SW480 (cell line): ENCODE measurements at places on chromosomes 12 and 14.

GRCh38 chr14:22481546-22481945 is 107.5 kb downstream of the DAD1 start:
- DNase-seq, result no peak

GRCh38 chr14:93903342-93904184 is 23.6 kb upstream of the FAM181A start:
- DNase-seq, result no peak

DNA sequence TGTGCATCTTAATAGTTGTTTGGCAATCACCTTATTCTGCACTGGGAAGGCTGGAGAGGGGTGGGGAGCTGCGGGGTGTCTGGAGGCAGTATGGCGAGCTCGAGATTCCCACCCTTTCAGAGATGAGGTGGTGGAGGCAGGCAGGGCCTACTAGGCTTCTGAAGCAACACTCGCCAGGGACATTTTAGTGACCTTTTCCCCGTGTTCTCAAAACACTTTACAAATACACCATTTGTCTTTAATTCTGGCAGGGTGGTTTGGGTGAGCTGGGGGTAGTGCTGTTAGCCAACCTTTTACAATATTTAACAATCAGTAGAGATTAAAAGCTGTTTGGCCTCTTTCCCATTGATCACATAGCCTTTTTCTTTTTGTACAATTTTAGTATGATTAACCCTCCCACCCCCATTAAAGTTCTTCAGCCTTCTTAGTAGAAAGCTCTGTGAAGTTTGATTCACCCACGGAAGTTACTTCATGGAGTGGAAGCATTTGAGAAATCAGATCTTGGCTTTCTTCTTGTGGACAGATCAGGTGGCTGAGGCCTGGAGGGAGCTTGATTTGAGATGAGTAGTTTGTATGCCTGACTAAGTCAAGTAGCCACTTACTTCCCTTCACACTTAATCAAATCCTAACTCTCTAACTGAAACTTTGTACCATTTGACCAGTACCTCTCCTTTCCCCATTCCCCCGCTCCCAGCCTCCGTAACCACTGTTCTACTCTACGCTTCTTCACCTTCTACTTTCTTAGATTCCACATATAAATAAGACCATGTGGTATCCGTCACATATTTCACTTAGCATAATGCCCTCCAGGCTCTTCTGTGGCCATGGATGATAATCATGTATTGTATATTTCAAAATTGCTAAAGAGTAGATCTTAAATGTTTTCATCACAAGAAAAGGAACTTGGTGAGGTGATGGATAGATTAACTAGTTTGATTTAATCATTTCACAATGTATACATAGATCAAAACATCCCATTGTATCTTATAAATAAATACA is 41.0 kb downstream of the TRAF3 start:
- DNase-seq, result no peak

DNA sequence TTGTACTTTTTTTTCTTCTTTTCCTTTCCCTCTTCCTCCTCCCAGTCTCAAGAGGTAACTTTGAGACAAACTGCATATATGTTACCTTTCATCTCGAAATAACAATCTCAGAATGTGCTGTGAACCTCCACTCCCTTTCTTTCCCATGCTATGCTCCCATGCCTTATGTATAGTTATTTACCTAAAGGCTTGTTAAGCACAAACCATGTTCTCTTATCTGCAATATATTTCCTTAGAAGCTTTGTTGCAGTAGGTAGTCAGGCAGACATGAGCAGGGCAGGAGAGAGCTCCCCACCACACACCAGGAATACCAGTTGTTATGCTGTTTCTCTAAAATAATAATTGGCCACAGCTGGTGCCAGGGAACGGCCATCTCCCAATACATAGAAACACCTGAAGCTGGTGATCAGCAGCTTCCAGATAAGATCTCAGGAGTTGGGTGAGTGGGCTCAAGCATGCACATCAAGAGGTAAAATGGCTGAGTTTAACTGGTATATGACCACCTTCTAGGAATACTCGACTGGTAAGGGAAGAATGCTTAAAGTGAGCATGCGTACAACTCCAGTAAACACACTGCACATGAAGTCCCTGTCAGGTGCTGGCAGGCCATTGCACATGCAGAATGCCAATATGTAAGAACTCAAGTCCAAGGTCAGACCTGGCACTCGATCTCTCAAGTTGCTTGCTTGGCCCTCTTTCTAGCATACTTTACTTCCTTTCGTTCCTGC is 14.8 kb upstream of the DHRS2 start:
- no peak for DNase-seq

DNA sequence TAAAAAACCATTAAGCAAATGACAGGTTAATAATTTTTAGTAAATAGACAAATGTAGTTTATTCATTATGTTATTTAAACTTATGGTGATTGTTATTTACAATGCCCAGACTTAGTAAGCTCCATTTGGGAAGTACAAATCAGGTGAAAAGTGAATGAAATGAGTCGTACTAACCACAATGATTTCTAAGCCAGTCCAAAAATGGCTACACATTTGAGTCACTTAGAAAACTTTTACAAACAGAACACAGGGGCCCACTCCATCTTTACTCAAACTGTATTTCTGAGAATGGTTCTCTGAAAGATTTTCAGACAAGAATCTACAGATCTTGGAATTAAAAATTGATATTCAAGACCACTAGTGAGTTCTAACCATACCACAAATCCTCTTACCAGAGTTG is 653.3 kb upstream of the MIS18BP1 start:
- no peak for DNase-seq

- no peak for DNase-seq
Observed at GRCh38 chr14:93971635-93972027, 4.7 kb downstream of the ASB2 start.

DNA sequence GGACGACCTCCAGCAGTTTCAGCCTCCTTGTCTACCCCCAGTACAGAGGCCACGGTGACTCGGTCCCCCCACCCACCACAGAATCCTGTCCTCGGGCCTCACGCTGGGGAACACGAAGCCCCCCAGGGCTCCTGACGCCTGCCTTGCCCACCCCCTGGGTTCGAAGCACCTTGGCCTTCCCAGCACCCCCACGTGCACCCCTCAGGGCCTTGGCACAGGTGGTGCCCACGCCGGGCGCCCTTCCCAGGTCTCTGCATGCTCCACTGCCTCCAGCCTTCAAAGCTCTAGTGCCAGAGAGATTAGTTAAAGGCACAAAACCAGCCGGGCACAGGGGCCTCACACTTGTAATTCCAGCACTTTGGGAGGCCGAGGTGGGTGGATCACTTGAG is 61.8 kb downstream of the NOC4L start:
- no peak for DNase-seq

- no peak for DNase-seq
Observed at GRCh38 chr12:64335886-64336466, 54.6 kb downstream of the C12orf56 start.
